NCI-H345 (cell line): ENCODE measurements at places on chromosomes 4 and X.

DNA sequence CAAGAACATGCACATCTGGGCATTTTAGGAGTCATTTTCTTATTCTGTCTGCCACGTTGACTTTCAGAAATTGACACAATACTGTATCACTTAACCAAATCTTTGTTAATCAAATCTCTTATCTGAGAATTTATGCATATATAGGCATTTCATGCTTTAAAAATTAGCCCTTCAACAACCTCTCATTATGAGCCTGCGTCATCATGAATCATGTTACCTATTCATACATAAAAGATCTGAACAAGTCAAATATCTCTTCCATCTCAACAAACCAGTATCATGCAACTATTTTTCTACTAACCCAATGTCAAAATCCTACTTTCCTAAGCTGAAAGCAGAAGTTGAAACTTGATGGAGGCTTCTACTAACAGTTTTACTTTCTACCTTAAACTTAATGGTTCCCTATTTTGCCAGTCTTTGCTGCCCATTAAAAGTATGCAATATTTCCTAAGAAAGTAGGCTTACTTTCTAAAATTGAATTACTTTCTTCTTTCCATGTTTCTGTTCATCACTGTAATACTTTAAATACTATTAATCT, 1.8 kb downstream of the ADAM29 start:
- no peak for DNase-seq

GRCh38 chrX:136627409-136627808, 20.5 kb upstream of the CD40LG start:
- DNase-seq: no peak

DNA sequence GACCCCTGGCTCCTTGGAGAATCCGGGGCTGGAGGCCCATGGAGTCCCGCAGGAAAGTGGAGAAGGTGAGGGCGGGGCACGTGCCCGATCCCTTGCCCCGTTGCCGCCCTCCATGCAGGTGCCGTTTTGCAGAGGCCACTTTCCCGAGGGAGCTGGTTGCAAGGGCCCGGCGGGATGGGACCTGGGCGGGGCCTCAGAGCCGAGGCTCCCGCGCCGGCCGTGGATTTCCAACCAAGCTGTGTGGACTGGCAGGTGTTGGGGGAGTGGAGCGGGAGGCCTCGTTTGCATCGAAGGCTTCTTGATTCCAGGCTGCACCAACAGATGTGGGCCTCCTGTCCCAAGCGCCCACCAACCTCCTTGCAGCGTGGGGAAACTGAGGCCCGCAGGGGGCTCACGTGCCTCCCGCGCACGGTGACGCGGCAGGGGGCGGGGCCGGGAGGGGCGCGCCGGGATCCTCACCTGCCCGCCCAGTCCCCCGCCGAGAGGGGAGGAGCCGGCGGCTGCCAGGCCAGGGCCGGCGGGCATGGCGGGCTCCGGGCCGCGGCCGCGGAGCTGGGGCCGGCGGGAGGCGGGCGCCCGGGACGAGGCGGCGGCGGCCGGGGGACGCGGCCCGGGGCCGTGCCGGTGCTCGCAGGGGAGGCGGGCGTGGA, 24.9 kb downstream of the SH3BP2 start:
- DNase-seq: peak; percentile 63

DNA sequence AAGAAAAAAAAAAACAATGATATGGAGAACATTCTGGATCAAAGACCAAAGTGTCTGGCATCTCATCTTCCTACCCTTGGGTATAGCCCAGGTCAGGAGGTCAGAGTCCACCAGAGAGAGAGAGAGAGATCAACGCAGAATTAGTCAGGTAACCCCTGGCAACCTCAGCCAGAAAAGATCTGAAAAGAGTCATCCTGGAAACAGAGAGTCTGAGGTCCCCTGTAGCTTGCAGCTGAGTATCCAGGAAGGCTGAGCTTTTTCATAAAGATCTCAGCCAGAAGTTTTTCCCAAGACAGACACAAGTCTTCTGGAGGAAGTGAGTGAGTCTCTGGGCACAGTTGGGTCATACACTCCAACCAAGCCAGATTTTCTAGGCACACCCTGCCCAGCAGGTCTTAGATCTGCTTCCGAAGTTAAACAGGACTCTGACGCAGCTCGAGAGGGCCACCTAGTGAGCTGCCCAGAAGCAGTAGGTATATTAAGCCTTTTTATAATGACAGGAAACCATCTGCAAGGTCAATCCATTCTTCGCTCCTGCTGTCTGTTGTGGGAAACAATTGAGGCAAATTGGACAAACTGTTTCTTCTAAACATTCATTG, 35.7 kb downstream of the ACE2 start:
- DNase-seq: peak; percentile 67

DNA sequence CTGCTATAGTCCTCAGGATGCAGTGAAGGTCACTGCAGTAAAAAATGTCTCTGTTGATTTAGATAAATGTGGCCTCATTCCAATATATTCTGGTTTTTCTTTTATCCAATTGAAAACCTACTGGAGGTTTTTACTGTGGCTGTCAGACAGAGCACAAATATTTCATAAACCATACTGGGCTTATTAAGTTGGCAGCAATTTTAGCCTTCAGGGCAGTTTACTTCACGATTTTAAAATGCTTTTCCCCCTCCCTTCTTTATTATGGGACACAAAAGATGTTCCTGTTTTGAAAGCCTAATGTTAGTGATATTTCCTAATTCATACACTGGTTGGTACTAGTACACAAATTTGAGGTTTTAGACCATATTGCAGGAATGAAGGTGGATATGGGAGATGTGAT, 939.4 kb downstream of the C4orf33 start:
- no peak for DNase-seq

DNA sequence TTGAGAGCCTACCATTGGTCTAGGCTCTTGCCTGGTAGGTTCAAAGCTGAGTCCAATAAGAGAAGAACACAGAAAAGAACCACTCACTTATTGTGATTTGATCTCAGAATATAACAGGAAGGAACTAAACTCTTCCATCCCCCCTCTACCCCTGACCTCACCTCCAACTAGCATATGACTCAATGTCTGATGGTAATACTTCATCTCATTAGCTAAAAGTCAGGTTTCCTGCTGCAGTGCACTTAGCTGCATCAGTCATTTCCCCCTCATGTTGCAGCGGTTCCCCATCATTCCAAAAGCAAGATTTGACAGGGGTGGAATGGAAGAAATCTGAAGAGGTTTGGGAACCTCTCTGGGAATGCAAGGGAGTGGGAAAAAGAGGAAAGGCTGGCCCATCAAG, 289.5 kb downstream of the SMARCA1 start:
- DNase-seq: no peak

- no peak for DNase-seq
These were observed 146.4 kb upstream of the EDNRA start for GRCh38 chr4:147334478-147334877.

- no peak for DNase-seq
These were observed 12.2 kb downstream of the FRAS1 start for GRCh38 chr4:78069319-78069718.

- DNase-seq: peak; percentile 72
These were observed 123.9 kb downstream of the NAA11 start for GRCh38 chr4:79201971-79202370.

- no peak for DNase-seq
These were observed 11.1 kb downstream of the SLC25A43 start for GRCh38 chrX:119410027-119410819.

DNA sequence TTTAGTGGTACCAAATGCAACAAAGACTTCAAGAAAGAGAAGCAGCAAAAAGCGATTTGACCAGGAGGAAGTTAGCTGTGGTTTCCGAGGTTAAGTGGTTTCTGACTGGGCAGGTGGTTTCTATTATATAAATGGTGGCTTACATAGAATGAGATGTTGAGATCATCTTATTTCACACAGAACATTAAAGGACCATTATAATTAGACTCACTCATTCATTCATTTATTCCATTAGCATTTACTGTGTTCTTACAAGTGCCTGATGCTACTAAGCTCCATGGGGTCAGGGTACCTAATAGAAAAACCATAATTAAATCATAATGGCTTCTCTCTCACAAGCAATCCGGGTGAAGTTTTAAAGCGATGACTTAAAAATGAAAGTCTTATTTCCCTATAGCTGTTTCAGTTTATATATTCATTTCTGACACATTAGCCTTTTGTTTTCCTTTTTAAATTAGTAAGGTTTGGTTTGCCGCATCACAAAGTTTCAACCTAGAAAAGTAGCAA, 10.6 kb downstream of the TSPAN6 start:
- no peak for DNase-seq

DNA sequence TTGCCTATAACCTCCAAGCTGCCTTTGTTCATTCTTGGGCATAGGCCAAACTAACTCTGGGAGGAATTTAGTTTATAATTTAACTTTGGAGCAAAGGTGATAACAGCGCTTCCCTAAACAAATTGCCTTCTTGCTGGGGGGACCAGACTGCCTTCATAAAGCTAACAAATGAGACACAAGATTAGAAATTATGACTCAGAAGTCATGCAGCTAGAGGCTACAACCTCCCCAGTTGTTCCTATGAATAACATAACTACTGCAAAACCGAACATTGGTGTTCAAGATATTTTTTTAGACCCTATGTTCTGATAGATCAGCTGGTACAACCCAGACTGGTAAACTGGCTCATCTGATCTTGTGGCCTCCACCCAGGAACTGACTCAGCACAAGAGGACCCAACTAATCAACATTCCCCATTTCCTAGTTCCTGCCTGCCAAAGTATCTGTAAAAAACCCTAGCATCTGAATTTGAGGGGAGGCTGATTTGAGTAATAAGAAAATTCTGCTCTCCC, 22.0 kb upstream of the TMPRSS11B start:
- DNase-seq: no peak

- no peak for DNase-seq
These were observed 876 bp downstream of the HPRT1 start for GRCh38 chrX:134460862-134461220.

DNA sequence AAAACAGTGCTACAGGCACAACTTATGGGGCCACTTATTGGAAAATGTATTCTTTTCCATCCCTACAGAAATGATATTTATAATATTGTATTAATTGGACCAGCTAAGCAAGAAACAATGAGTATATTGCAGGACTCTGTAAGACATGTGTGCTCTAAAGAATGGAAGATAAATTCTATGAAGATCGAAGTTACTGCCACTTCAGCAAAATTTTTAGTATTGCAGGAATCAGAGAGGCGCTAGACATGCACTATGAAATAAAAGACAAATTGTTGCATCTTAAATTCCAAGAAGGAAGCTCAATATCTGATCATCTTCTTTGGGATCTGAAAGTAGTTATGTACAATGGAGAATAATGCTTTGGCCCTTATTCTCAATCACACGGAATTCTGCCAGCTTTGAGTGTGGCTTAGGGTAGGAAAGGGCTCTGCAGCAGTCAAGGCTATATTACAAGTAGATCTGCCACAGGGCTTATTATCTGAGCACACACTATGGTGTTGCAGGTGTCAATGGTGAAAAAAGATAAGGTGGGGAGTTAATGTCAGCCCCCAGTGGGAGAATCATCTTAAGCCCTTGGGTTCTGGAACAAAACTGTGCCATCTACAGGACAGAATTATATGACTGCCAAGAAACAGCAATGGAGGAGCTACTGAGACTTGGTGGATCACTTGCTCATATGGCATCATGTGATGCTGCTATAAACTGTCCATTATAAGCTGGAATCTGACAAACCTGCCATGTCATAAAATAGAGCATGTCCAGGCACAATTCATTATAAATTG, 334.0 kb upstream of the NDST3 start:
- no peak for DNase-seq

DNA sequence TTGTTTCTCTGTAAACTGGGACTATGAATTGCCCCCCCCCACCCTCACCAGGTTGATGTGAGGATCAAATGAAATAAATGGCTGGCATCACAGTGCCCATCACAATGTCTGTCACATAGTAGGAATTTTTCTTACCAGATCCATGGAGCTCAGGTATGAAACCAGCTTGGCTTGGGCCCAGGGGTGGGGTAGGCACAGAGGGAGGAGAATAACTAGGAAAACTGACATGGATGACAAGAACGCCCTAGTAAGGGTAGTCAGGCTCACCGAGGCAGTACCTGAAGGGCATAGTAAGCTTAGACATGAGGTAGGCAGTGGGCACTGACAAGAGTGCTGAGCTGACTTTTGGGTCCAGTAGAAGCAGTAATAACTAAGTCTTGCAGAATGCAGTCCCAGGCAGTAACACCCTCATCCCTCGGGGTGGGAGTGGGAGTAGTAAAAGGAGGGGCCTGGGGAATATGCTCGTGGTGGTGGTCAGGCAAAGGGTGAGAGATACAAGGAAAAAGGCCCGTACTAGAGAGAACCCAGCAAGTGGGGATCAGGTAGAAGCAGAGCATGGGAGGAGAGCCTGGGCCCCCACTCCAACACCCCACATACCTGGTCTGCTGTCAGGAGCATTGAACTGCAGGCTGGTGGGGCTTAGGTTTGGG, 155.9 kb upstream of the PJA1 start:
- no peak for DNase-seq

DNA sequence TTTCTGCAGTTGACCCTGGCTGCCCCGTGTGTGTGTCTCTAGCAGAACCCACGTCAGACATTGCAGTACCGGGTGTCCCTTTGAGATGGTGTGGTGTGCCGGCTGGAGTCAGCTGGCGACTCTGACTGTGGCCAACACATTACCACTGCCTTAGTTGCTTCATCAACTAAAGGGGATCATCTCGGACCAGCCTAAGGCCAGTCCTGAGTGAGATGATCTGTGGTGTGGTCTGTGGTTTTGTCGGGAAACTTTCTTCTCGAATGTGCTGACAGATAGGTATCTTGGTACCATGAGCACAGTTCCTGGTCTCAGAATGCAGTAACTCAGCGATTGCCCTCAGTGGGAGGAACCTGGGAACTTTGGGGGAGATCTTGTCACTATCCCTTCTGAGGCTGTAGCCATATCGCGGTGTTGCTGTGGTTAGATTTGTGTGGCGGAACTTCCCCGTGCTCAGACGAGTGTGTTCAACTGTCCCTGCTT, 15.8 kb downstream of the TBC1D14 start:
- DNase-seq: no peak

- DNase-seq: no peak
These were observed 13.5 kb upstream of the ASMTL start for GRCh38 chrX:1466232-1466661.

- peak; percentile 42 for DNase-seq
These were observed 640 bp downstream of the BANK1 start for GRCh38 chr4:101791182-101791558.

GRCh38 chr4:12701384-12701783, 782.8 kb downstream of the RAB28 start:
- DNase-seq: no peak

DNA sequence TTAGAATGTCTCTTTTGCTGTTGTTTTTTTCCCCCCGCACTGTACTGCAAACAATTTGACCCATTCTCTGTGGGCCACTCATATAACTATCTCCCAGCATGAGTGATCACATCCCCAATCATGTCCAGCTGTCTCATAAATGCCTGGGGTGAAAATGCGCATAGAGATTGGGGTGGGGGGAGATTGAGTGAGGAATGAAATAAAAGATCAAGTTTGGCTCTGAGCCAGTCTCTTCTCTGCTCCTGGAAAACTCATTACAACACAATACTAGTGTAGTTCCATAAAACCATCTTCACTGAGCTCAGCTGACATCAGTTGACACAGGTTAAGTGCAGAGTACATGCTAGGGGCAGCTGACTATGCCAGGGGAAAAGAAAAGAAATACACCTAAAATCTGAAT, 96.9 kb downstream of the EGF start:
- DNase-seq: peak; percentile 77
